ENCODE measurements at places on chromosomes 11 and 22.

GRCh38 chr11:63042596-63042995, 27.0 kb upstream of the SLC22A8 start:
- no peak for DNase-seq

DNA sequence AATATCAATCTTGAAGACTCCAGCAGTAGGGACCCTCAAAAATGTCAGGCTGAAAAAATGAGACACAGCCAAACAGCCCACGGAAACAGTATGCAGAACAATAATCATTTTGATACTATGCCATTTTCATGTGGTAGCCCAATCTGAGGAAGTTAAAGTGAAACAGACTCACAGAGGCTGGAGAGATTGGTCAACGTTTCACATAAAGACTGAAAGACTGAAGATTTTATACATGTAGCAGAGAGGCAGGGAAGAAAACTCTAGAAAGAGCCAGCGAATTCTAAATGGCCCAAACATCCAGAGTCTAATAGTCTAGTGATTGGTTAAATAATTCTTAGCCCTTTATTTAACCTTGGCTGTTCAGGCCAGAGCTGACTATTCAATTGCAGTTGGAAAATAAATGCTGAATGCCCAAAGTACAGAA, 49.4 kb downstream of the MAML2 start:
- DNase-seq, result no peak

DNA sequence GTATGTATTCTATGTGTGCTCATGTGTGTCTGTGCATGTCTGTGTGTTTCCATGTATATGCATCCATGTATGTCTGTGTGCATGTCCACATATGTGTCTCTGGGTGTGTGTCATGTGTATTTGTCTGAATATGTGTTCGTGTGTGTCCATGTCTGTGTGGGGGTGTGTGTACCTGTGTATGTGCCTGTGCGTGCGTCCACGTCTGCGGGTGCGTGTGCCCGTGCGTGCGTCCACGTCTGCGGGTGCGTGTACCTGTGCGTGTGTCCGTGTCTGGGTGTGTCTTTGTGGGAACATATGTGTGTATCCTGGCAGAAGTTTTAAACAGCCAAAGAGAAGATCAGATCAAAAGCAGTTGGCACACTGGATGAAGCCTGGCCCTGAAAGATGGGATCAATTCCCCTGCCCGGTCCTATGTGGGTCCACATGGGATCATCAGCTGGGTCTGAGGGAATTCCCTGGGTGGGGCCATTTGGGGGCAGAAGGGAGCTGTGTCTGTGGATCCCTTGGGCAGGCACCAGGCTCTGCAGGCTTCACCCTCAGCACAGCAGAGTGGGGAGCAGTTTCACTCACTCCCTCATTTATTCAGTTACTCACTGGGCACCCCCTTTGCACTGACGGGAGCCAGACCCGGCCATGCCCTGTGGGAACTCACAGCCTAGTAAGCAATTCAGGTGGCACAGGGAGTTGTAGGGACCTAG, 167.4 kb downstream of the MN1 start:
- no peak for DNase-seq

DNA sequence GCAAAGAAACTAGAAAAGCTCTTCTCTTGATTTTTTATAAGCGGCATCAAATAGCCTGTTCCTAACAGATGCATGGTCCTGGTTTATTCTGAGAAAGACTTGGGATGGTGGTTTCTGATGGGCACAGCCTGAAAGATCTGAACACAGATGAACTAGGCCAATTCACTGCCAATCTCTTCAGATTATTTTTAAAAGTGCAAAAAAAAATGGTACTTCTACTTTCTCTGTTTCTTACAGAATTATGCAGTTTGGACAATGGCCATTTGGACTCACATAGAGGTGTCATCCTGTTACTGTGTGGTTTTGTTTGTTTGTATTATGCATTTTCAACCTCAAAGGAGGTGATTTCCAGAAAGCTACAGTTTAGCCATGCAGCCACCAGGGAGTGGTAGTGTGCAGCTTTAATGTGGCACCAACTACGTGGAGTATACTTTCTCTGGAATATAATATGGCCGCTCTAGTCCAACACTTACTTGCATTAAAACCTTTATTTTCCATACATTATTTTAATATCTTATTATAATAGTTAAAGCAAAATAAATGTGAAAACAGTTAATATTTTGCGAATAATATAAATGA, 469.8 kb upstream of the KIRREL3 start:
- DNase-seq, result no peak

DNA sequence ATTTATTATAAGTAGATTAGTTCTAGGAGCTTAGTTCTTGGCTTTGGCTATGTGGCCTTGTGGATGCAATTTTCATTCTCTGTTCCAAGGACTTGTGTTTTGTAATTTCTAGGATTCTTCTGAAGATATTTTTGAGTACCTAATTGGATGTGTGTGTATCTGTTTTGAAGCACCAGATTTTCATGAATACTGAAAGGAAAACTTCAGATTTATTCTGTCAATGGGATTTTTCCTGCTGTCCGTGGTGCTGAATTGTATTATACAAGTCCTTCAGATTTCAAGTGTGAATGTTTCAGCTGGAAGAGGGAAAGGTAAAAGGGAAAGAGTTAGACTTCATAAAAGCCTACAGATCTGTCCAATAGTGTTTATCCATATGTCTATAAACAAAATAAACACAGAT, 18.2 kb upstream of the SYN3 start:
- DNase-seq, result no peak

DNA sequence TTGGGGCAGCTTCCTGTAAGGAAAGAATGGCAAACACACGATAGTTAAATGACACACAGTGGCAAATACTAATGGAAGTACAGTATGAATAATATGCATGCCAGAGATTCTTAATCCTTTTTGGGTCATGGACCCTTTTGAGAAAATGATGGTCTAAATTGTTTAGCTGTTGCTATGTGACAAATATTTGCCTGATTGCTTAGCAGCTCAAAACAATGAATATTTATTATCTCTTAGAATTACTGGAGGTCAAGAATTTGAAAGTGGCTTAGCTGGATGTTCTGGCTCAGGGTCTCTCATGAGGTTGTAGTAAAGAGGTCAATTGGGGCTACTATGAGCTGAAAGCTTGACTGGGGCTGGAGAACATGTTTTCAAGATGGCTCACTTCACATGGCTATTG, 69.7 kb downstream of the FANCF start:
- no peak for DNase-seq

DNA sequence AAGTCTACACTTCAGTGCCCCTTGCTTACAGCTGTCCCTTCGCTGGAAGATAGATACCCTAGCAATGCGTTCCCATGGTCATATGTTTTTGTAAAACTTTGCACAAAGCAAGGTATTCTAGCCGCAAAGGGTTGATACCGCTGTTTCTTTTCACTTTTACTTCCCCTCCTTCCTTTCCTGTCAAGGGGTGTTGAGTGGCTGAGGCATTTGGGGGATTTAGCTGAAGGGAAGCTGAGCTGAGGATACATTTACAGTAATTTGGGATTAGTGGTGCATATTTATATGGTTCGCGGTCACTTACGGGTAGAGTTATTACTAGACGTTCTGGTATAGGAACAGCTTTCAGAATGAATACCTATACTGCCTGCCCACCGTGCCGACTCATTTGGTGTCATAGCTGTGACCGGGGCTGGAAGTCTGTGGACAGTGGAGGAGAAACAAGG, 86.9 kb upstream of the WNT11 start:
- DNase-seq, result no peak

Data from HCT116 (cell line).